ENCODE measurements at places on chromosomes 12 and 14.

GRCh38 chr14:75262641-75263040 lies 16.0 kb upstream of the FOS start:
- no peak for DNase-seq

- no peak for DNase-seq
Observed at GRCh38 chr12:58425481-58426392, 484.4 kb downstream of the ATP23 start.

- no peak for DNase-seq
Observed at GRCh38 chr12:131101006-131101405, 147.3 kb downstream of the ADGRD1 start.

- DNase-seq, result no peak
Observed at GRCh38 chr12:46788072-46788887, 37.5 kb downstream of the SLC38A4 start.

DNA sequence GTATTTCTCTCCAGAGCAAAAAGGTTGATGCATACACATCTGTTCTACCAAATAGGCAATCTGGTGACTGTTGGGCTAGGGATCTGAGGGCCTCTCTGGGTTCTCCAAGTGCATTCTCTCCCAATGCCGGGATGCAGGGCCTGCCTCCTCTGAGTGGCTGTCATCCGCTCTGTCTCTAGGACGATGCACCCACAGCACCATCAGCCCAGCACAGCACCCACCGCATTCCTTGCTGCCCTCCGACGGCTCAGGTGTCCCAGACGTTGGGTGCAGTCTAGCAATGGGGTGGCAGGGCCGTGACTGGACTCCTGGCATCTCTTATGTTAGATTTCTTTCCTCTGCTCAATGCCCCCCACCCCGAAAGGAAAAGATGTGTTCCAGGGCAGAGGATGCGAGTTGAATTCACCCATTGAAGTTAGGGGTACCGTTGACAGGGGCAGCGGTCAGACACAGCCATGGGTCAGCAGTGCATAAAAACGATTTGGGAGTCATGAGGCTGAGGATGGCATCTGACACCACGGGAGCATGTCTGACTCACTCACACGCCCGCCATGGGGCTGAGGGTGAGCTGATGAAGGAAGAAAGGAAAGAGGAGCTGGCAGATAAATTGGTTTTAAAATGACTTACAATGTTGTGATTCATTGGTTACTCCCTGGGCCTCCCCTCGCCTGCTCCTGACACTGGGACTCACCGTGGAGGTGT lies 93.2 kb upstream of the C14orf180 start:
- DNase-seq, result no peak

DNA sequence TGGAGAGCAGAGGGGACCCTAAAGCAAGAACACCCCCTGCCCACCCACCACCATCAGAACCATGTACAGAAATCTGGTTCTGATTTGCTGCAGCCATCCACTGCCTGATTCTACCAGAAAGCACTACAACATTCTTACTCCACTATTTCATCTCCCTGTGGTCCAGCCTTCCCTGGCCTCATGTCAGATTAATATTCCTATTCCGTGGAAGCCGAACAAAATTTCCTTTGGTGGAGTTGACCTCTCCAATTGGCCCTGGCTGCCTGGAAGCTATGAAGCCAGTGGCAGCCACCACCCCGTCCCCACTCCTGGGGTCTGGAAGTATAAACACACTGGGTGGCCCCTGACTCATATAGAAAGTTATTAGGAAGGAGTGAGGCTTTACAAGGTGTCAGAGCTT lies 60.2 kb downstream of the ANO2 start:
- no peak for DNase-seq

DNA sequence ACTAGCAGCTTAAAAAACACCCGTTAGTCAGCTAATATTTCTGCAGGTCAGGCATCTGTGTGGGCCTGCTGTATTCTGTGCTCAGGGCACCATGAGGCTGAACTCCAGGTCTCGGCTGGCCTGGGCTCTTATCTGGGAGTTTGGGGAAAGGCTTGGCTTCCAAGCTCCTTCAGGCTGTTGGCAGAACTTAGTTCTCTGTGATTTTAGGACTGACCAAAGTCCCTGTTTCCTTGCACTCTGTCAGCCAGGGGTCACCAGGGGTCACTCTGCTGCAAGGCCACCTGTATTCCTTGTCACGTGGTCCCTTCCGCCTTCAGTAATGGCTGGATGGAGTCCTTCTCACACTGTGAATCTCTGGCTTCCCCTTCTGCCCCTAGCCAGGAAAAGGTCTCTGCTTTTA lies 586.4 kb downstream of the AACS start:
- DNase-seq, result no peak

DNA sequence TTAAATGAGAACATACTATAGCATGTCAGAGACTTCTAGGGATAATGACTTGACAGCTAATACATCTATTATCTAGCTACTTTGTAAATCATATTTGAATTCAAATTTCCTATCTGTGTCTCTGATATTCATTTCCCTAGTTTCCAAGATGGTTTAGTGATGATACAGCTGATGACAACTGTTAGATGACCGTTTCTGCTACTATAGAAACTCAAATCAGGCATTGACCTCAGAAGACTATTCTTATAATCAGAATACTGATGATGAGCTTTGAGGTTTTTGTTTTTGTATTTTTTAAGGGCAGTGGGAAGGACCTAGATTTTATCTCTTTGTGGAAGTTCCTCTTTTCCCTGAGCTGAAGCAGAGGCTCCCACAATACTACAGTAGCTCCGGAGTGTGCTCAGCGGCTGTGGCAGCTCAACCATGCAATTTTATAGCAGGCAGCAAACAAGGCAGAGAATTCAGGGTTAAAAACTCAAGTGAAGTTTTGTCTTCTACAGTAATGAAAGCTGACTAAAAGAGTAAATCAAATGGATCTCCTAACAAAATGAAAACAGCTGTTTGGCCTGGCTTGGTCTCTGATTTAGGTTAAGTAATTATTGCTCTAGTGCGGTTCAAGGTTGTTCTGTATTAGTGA lies 145.1 kb downstream of the SLC25A21 start:
- no peak for DNase-seq

DNA sequence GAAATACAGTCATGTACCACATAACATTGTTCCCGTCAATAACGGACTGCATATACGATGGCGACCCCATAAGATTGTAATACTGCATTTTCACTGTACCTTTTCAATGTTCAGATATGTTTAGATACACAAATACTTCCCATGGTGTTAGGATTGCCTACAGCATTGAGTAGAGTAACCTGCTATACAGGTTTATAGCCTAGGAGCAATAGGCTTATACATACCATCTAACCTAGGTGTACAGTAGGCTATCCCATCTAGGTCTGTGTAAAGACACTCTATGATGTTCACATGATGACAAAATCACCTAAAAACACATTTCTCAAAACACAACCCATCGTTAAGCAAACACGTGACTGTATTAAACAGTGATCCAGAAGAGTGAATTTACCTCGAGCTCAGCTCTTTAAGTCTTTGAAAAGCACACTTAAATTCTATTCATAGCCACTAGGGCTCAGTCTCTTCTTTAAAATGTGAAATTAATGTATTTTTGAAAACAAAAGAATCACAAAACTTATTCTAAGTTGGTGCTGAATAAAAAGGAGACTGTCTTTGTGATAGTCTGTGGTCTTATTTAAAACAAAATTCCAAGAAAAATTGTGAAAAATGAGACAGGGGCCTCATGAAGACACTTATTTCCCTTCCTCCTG lies 239.1 kb upstream of the ARID2 start:
- DNase-seq, result no peak

GRCh38 chr14:104685216-104685997 lies 4.0 kb upstream of the INF2 start:
- no peak for DNase-seq

GRCh38 chr12:83823386-83824045 lies 1089.1 kb downstream of the SLC6A15 start:
- no peak for DNase-seq

- no peak for DNase-seq
Observed at GRCh38 chr14:73272393-73272792, 35.1 kb downstream of the PAPLN start.

DNA sequence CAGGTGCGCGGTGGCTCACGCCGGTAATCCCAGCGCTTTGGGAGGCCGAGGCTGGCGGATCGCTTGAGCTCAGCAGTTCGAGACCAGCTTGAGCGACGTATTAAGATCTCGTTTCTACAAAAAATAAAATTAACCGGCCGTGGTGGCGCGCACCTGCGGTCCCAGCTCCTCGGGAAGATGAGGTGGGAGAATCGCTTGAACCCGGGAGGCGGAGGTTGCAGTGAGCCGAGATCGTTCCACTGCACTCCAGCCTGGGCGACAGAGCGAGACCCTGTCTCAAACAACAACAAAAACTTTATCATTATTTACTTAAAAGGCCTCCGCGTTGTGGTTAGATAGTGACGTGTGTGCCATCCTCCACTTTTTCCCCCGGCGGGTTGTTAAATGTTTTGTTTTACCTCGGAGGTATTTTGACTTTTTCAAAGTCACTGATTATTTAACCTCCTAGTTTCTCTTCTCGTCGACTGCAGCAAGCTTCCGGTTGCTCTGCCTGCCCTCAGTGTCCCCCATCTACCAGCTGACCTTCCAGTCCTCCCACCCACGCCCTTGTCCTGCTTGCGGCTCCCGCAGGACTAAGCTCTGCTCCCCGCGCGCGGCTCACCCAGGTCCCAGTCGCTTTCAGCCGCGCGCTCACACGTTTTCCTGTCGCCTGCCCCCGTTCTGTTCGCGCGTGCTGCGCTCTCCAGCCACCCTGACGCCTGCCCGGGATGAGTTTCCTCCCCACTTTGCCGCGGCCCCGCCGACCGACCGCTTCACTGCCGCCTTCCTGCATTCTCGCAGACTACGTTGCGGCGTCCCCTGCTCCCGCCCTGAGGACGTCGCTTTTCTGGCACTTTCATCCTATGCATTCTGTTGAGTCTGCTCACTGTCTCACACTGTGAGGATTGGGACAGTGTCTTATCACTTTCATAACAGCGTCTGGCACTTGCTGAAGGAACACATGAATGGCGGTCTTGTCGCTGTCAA lies 1.2 kb upstream of the SCAF11 start:
- DNase-seq, result peak; percentile 62

- DNase-seq, result no peak
Observed at GRCh38 chr12:124774054-124774461, 89.6 kb downstream of the SCARB1 start.

- no peak for DNase-seq
Observed at GRCh38 chr12:94841904-94842610, 161.4 kb downstream of the NDUFA12 start.

- no peak for DNase-seq
Observed at GRCh38 chr14:36524874-36525745, 5.1 kb upstream of the NKX2-1 start.

- no peak for DNase-seq
Observed at GRCh38 chr12:122327494-122328385, 61.4 kb upstream of the VPS33A start.

- DNase-seq, result no peak
Observed at GRCh38 chr12:76341436-76342030, 6.7 kb downstream of the BBS10 start.

DNA sequence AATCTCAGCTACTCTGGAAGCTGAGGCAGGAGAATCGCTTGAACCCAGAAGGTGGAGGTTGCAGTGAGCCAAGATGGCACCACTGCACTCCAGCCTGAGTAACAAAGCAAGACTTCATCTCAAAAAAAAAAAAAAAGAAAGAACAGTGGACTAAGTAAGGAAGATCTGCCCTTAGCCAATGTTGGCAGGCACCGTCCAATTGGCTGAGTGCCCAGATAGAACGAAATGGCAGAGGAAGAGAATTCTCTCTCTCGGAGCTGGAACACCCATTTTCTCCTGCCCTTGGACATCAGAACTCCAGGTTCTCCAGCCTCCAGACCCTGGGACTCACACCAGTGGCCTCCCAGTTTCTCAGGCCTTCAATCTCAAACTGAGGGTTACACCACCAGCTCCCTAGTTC lies 49.9 kb downstream of the ESR2 start:
- DNase-seq, result no peak

GRCh38 chr14:88289996-88290395 lies 33.1 kb downstream of the KCNK10 start:
- no peak for DNase-seq

DNA sequence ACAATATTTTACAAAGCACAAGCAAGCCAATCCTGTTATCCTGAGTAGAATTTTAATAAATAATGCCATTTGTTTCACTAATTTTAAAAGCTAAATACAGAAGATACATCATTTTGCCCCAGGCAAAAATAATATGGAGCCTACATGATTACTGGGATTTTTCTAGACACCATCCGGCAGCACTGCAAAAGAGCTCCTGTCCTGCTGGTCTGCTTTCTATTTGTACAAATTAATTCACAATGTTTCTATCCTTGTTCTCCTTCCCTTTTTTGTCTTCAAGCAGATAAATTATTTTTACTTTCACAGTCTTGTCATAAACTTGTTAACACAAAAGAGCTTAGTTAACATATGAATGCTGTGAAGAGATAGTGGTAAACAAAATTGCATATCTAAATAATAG lies 4.6 kb downstream of the SIX1 start:
- no peak for DNase-seq

GRCh38 chr14:55899531-55899930 lies 218.7 kb upstream of the PELI2 start:
- DNase-seq, result no peak

- no peak for DNase-seq
Observed at GRCh38 chr12:94798113-94798512, 147.8 kb upstream of the TMCC3 start.

GRCh38 chr14:69542311-69542710 lies 32.4 kb downstream of the CCDC177 start:
- DNase-seq, result no peak

DNA sequence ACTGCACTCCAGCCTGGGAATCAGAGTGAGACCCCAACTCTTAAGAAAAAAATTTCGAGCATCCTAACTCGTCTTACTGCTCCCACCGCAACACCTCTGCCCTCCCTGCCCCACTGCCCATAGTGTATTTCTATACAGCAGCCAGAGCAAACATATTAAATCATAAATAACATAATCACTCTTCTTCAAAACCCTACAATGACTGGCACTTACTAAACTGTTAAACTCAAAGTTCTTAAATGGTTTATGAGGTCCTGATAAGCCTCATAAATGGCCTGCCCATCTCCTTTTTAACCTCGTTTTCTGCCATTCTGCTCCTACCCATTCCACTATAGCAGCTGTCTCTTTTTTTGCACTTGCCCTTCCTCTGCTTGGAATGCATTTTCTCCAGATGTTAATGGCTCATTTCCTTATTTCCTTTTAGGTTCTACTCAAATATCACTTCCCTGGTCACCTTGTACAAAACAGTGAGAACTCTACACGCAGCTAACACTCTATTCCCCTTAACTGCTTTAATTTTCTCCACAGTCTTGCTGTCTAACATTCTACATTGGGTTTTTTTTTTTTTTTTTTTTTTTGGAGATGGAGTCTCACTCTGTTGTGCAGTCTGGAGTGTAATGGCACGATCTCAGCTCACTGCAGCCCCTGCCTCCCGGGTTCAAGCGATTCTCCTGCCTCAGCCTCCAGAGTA lies 45.2 kb downstream of the CDK17 start:
- no peak for DNase-seq

DNA sequence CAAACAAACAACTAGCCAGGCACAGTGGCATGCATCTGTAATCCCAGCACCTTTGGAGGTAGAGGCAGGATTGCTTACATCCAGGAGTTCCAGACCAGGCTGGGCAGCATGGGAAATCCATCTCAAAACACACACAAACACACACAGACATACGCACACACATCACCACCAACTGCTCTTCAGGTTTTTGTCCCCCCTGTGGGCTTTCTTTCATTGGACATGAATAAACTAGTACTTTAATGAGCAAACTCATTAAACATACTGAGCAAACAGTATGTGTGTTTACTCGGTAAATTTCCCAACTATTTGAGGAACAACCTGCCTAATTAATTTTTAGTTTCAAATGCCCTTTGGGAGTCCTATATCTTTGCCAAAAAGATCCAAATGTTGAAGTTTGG lies 10.1 kb upstream of the RASSF3 start:
- no peak for DNase-seq

GRCh38 chr12:122975790-122976647 lies 975 bp downstream of the OGFOD2 start:
- no peak for DNase-seq
